ENCODE measurements at places on chromosomes 7 and 10.

DNA sequence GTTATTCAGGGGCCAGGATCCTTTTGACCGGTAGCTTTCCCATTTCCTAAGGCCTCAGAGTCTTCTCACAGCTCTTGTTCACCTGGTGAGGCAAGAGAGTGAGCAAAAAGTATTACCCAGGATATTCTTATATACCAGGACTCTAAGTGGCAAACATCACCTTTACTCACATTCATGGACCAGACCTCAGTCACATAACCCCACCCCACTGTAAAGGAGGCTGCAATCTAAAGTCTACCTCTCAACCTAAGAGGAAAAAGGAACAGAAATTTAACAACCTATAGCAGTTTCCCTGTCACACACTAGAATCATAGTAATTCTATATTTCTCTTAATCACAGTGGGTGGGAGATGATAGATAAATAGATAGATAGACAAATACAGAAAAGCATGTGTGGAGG, 176.0 kb upstream of the PTPRZ1 start:
- no peaks in the 10 kb centered on the region for H3K4me1 ChIP-seq
- no peaks in the 10 kb centered on the region for H3K36me3 ChIP-seq
- no peak overlapping the region for H3K27ac ChIP-seq
- H3K4me3 ChIP-seq = no peak overlapping the region
- no peaks in the 10 kb centered on the region for H3K27me3 ChIP-seq

DNA sequence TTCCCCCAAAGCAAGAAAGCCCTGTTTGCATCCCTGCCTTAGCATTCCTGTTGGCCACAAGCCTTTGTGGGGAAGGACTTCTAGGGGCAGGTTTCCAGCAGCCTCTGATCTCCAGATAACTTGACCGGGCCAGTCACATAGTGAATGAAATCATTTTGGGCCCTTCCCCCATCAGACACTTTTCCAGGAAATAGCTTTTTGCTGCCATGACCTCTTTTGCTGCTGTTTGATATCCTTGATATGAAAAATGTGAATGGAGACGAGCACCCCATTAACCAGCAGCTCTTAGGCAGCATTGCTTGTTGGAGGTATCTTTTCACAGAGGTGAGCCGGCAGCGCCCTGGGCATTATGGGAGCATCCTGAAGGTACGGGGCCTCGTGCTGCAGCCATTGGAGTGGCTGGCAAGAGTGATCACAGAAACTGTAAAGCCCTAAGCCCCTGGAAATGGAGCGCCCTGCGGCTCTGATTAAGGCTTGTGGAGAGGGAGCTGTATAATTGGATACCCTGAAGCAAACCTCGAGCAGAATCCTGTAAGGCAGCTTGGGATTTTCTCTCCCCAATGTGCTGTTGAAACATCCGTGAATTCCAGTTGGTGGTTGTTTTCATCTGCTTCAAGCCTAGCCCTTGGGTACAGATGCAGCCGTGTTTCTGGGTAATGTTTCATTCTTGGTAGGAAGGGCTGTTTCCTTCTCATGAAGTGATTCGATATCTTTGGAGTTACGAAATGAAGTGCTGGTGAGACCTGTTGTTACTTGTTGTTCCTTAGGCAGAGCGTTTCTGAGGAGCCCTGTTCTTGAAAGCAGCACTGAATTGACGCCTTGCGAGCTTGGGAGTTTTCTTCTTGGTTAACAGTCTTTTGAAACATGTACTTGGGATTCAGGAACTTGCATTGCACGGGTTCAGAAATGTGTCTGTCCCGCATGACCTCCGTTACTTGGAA, 179.0 kb downstream of the PTEN start:
- H3K36me3 ChIP-seq = no peaks in the 10 kb centered on the region
- peaks cover 7% of the 10 kb centered on the region for H3K4me1 ChIP-seq
- H3K4me3 ChIP-seq = no peak overlapping the region
- no peak for DNase-seq

- DNase-seq = no peak
- H3K27ac ChIP-seq = no peak overlapping the region
- peaks cover 76% of the 10 kb centered on the region for H3K27me3 ChIP-seq
- no peak overlapping the region for H3K4me3 ChIP-seq
Observed at GRCh38 chr10:3192856-3193635, 20.5 kb upstream of the PITRM1 start.

- peaks cover 53% of the 10 kb centered on the region for H3K4me1 ChIP-seq
- H3K4me3 ChIP-seq = no peak overlapping the region
- no peaks in the 10 kb centered on the region for H3K27me3 ChIP-seq
- H3K27ac ChIP-seq = no peak overlapping the region
Observed at GRCh38 chr7:106418526-106418925, 133.7 kb upstream of the NAMPT start.

DNA sequence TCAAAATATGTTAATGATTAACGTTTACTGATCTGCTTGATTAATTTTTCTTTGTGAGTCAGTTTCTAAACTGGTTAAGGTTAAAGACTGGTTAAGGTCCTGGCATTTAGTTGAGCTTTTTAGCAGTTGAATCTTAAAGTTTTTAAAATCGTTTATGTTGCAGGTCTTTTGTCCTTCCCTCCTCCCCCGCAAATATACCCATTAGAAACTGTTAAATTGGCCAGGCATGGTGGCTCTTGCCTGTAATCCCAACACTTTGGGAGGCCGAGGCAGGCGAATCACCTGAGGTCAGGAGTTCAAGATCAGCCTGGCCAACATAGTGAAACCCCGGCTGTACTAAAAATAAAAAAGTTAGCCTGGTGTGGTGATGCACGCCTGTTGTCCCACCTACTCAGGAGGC, 100.9 kb downstream of the PODXL start:
- H3K27me3 ChIP-seq = no peaks in the 10 kb centered on the region
- peaks cover 2% of the 10 kb centered on the region for H3K4me1 ChIP-seq
- no peak overlapping the region for H3K27ac ChIP-seq
- H3K4me3 ChIP-seq = no peak overlapping the region

DNA sequence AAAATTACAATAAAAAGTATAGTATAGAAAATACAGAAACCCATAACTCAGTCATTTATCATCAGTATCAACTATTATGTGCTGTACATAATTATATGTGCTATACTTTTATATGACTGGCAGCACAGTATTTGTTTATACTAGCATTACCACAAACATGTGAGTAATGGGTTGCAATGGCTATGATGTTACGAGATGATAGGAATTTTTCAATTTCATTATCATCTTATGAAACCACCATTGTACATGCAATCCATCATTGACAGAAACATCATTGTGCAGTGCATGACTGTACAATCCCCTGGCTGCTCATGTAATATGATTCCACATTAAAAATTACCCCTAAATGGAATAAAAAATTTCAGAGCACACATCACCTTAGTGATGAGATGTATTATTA, 55.7 kb upstream of the TMEM229A start:
- H3K27me3 ChIP-seq = no peaks in the 10 kb centered on the region
- H3K4me1 ChIP-seq = no peaks in the 10 kb centered on the region
- no peak for DNase-seq
- H3K4me3 ChIP-seq = no peak overlapping the region

- no peak for DNase-seq
- H3K4me1 ChIP-seq = peaks cover 32% of the 10 kb centered on the region
- H3K36me3 ChIP-seq = peaks cover 32% of the 10 kb centered on the region
- peak overlapping the region; percentile 85 for H3K27ac ChIP-seq
- H3K27me3 ChIP-seq = no peaks in the 10 kb centered on the region
Observed at GRCh38 chr7:106864298-106865081, 592 bp upstream of the PIK3CG start.

GRCh38 chr10:49220679-49221078, 32.5 kb upstream of the TMEM273 start:
- no peak overlapping the region for H3K27ac ChIP-seq
- H3K4me1 ChIP-seq = no peaks in the 10 kb centered on the region
- H3K4me3 ChIP-seq = no peak overlapping the region
- no peak for DNase-seq
- H3K36me3 ChIP-seq = no peaks in the 10 kb centered on the region

GRCh38 chr7:134196439-134196838, 69.3 kb downstream of the LRGUK start:
- H3K4me3 ChIP-seq = no peak overlapping the region
- peaks cover 19% of the 10 kb centered on the region for H3K4me1 ChIP-seq
- DNase-seq = no peak
- peaks cover 5% of the 10 kb centered on the region for H3K27me3 ChIP-seq

DNA sequence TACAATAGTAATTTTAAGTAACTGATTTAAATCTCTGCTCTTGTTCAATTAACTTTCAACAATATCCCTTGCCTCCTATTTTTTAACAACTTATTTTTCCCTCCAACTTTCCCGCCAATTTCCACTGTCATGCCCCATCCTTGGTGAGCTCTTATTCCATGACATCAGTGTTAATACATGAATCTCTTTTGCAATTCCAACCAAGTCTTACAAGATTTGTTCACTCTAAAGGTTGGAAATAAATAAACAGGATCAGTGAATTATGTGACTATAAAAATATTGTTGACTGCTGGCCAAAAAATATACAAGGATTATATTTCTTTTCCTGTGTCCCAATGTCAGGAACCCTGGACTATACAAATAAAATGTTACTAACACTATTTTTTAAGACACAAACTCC, 21.0 kb upstream of the AGMO start:
- no peaks in the 10 kb centered on the region for H3K4me1 ChIP-seq
- DNase-seq = no peak
- no peak overlapping the region for H3K27ac ChIP-seq
- H3K36me3 ChIP-seq = no peaks in the 10 kb centered on the region
- H3K27me3 ChIP-seq = no peaks in the 10 kb centered on the region

GRCh38 chr7:109895536-109895935, 1195.4 kb upstream of the LRRN3 start:
- no peak overlapping the region for H3K27ac ChIP-seq
- no peaks in the 10 kb centered on the region for H3K4me1 ChIP-seq
- DNase-seq = no peak
- H3K27me3 ChIP-seq = no peaks in the 10 kb centered on the region
- H3K4me3 ChIP-seq = no peak overlapping the region

- no peak overlapping the region for H3K4me3 ChIP-seq
- no peaks in the 10 kb centered on the region for H3K36me3 ChIP-seq
- no peaks in the 10 kb centered on the region for H3K4me1 ChIP-seq
- H3K27ac ChIP-seq = no peak overlapping the region
Observed at GRCh38 chr10:37010741-37011140, 114.7 kb upstream of the ANKRD30A start.

GRCh38 chr7:22663721-22664120, 63.3 kb upstream of the IL6 start:
- peaks cover 12% of the 10 kb centered on the region for H3K36me3 ChIP-seq
- no peak overlapping the region for H3K4me3 ChIP-seq
- peaks cover 65% of the 10 kb centered on the region for H3K4me1 ChIP-seq
- peaks cover 32% of the 10 kb centered on the region for H3K27me3 ChIP-seq
- peak overlapping the region; percentile 36 for H3K27ac ChIP-seq
- DNase-seq = no peak

GRCh38 chr7:1402791-1403637, 56.3 kb downstream of the MICALL2 start:
- H3K27ac ChIP-seq = no peak overlapping the region
- H3K36me3 ChIP-seq = no peaks in the 10 kb centered on the region
- H3K4me3 ChIP-seq = no peak overlapping the region
- peaks cover 35% of the 10 kb centered on the region for H3K27me3 ChIP-seq

- no peaks in the 10 kb centered on the region for H3K27me3 ChIP-seq
- H3K4me1 ChIP-seq = no peaks in the 10 kb centered on the region
- H3K27ac ChIP-seq = no peak overlapping the region
- no peaks in the 10 kb centered on the region for H3K36me3 ChIP-seq
- DNase-seq = no peak
- H3K4me3 ChIP-seq = no peak overlapping the region
Observed at GRCh38 chr10:126179637-126180036, 208.6 kb downstream of the ADAM12 start.

- H3K27ac ChIP-seq = no peak overlapping the region
- H3K4me3 ChIP-seq = no peak overlapping the region
Observed at GRCh38 chr10:17729630-17730029, 22.4 kb upstream of the TMEM236 start.

GRCh38 chr10:116270771-116271592, 2.0 kb downstream of the GFRA1 start:
- H3K27me3 ChIP-seq = peaks cover 55% of the 10 kb centered on the region
- H3K27ac ChIP-seq = no peak overlapping the region
- DNase-seq = no peak
- H3K4me3 ChIP-seq = no peak overlapping the region

DNA sequence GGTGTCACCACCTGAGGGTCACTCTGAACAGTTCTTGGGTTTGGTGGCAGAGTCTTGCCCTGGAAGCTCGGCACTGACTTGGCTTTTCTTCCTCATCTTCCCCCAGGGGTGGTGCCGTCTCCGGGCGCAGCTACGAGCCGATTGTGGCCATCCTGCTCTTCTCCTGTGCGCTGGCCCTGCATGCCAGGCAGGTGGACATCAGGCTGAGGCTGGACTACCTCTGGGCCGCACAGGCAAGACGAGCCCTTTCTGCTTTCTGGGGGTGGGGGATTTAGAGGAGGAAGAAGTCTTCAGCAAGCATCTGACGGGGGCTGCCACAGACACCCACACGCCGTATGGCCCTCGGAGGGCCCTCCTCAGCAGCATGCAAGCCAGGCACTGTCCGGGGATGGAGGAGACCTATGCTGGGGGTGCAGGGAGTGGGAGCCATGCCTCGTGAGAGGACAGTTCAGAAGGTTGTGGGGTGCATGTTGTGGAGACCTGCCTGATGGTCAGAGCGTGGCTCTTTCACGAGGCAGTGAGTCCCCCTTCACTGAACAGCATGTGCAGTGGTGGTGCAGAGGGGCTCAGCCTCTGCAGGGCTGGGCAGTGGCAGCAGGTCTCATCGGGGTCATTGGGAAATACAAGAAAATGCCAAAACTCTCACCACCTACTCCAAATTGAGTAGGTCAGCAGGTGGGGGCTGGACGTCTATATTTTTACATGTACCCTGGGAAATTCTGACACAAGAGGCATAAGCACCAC, 112.4 kb downstream of the ADCY1 start:
- DNase-seq = peak; percentile 4
- H3K27ac ChIP-seq = no peak overlapping the region
- H3K4me1 ChIP-seq = peaks cover 5% of the 10 kb centered on the region
- no peaks in the 10 kb centered on the region for H3K36me3 ChIP-seq

DNA sequence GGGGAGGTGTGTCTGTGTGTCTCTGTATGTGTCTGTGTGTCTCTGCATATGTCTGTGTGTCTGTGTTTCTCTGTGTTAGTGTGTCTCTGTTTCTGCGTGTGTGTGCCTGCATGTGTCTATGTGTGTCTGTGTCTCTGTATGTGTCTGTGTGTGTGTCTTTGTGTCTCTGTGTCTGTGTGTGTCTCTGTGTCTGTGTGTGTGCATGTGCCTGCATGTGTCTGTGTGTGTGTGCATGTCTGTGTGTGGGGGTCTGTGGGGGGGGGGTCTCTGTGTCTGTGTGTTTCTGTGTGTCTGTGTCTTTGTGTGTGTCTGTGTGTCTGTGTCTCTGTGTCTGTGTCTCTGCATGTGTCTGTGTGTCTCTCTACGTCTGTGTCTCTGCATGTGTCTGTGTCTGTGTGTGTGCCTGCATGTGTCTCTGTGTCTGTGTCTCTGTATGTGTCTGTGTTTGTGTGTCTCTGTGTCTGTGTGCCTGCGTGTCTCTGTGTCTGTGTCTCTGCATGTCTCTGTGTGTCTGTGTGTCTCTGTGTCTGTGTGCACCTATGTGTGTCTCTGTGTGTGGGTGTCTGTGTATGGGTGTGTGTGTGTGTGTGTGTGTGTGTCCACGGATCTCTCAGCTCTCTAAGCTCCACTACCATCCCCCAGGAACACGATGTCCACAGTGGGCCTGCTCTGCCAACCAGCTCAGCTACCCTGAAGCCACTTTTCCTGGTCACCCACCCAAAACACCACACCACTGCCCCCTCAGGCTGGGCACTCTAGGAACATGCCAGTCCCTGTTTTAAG, 41.7 kb downstream of the RASGEF1A start:
- DNase-seq = no peak
- no peak overlapping the region for H3K27ac ChIP-seq
- peaks cover 22% of the 10 kb centered on the region for H3K4me1 ChIP-seq
- H3K27me3 ChIP-seq = peaks cover 38% of the 10 kb centered on the region
- H3K4me3 ChIP-seq = no peak overlapping the region
